ENCODE measurements at places on chromosomes 2 and 18.

DNA sequence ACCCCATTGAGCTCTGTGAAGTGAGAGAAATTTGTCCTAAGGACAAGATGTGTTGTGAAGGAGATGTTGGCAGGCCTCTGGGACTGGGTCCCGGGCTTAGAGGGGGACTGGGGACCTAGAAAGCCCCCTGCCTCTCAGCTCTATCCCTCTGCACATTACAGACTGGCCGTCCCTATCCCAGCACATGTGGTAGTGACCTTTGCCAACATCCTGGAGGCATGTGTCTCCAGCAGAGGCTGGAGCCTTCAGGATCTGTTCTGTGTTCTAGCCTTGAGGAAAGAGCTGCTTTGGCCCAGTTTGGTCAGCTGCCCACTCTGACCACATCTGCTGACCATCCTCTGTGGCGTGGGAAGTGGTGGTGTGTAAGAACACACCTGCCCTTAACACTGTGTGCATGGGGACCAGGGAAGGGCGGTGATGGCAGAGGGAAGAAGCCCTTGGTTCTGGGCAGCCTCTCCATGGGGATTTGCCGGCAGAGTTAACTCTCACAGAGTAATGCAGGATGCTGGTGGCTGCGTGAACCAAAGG lies 33.4 kb downstream of the NCK2 start:
- no peak for DNase-seq

GRCh38 chr2:424306-425171 lies 136.6 kb upstream of the ALKAL2 start:
- no peak for DNase-seq

GRCh38 chr2:203574824-203575223 lies 39.7 kb upstream of the RAPH1 start:
- DNase-seq: no peak

- no peak for DNase-seq
Observed at GRCh38 chr2:150549381-150549780, 61.9 kb upstream of the RND3 start.

GRCh38 chr2:232653441-232653840 lies 20.0 kb downstream of the EFHD1 start:
- DNase-seq: no peak

DNA sequence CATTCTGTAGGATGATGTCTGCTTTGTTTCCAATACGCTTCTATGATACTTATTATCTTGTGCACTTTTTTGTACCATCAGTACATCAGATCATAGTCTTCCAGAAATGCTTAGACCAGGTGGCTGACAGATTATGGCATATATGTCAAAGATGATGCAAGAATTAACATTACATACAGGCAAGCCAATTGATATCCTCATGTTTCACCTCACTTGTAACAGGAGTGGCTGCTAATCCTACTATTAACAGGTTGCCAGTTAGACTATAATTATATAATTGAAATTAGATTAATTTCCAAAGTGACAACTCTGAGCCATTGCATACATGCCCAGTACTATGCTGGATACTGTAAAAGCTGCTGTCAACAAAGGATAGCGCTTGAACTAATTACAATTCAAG lies 77.2 kb downstream of the TLK1 start:
- DNase-seq: no peak

DNA sequence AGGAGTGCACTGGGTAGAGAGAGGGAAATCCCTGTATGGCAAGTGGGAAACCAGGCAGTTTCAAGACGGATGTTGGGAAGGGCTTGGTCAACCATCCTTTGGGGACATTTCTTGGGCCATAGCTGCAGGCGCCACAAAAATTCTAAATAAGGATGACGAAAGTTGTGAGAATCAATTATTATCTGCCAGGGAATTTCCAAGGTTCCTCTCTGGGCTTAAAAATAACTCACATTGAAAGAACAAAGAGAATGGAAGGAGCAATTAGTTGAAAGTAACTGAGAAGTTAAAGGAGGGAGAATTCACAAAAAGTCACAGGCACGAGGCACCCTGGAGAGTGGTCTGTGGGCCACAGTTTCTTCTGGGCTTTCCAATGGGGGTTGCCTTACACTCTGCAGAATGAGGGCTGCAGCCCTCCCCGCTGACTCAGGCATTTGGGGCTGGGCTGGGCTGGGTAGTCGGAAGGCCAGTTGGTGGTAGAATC lies 195.7 kb downstream of the SMAD7 start:
- DNase-seq: peak; percentile 18

DNA sequence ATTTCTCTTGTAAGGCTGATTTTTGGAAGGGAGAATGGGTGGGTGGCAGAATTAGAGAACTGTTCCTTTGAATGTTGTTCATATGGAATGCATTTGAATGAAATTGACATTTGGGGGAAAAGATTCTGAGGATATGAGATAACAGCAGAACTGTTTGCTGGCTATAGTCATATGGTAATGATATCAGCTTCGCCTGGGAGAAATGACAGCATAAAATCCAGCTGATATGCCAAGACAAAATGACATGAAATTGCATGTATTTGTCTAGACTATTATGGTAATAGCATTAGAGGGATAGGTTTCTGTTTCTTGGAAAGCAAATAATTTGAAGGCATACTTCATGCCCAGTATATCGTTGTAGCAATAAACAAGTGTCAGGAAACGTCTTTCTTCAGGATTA lies 150.8 kb upstream of the SPATS2L start:
- DNase-seq: no peak

- DNase-seq: peak; percentile 13
Observed at GRCh38 chr2:36650031-36650829, 46.3 kb upstream of the VIT start.

DNA sequence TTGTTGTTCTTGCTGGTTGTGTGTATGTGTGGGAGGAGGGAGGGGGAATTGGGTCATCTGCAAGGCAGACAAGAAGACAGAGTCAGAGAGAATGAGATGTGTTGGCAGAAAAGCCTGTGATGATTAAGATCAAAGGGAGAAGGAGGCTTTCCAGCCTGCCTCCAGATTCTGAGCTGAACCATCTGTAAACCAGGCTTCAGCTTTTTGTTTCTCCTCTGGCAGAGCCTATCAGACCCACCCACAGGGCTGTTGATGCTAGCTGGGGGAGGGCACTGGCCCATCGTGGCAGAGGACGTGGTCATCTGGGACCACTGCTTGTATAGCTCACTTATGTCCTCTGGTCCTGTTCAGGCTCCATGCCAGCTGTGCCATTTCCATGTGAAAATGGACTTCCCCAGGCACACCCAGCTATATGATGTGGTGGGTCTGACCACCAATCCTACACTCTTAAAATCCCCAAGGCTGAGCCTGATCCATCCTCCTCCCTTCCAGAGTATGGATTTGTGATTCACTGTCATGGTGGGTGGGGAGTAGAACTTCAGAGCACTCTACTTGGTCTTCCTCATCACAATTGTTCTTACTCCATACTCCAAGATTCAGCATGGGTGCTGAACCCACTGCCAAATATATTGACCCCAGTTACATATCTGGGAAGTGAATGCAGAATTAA lies 27.8 kb upstream of the COL6A3 start:
- DNase-seq: no peak

DNA sequence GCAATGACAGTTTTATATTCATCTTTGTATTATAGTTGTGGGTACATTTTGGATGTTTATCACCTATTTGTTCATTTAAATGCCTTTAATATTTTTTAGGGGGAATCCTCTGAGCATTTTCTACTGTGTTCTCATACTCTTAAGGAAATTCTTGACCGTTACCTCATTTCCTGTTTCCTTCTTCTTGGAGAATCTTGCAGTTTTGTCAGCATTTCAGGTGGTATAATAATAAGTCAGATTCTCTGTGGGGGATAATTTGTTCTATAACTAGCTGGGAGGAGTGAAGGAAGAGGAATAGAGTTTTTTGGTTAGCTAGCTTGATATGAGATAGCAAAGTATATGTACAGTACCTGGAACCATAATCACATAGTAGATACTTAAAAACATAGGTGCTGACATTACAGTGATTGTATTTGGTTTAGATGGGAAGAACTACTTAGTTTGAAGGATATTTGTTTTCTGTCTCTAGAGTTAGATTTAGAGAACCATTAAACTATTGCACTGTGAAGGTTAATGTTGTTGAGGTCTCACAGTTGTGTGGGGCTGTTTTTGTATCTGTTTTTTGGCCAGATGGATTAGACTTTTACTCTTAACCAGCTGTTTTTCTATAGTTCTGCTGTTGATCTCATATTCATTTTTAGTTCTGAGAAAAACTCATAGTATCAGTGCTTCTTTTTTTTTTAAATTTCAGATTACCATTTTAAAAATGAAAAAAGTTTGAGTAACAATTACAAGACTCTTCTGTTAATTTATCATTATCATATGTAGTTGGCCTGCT lies 14.2 kb downstream of the MTX2 start:
- no peak for DNase-seq

GRCh38 chr2:121033461-121033996 lies 251.5 kb downstream of the TFCP2L1 start:
- no peak for DNase-seq

DNA sequence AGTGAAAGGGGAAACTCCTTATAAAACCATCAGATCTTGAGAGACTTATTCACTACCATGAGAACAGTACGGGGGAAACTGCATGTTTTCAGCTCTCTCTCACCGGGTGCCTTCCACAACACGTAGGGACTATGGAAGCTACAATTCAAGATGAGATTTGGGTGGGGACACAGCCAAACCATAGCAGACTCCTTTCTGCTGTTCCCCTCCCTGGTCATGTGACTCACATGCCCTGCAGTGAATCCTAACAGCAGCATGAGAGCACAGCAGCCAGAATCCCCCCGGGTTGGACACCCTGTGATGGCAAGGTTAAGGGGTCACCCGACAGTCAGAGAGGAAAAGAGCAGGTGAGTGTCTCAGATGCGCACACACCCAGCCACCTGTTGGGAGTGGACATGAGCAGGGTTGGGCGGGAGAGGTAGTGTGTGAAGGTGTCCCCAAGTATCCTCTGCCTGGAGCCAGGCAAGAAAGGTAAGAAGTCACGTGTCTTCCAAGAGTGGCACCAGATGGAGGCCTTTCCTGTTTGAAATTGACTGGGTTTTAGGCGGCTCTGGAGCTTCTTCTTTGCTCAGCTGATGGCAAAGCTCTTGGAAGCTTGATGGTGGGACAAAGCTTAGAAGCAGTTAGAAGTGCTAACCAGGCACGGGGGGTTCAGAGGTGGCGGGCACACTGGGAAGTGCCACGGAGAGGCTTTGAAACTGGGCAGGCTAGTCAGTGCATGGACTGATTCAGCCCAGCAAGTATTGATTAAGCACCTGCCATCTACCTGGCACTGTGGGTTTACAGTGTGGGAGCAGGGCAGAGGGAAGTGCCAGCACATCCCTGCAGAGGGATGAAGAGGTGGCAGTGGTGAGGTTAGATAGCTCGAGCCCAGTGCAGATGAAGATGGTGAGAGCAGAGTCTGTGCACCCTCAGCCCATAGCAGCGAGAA lies 68.7 kb downstream of the RHOB start:
- DNase-seq: no peak

GRCh38 chr2:209523867-209524266 lies 100.0 kb downstream of the MAP2 start:
- peak; percentile 3 for DNase-seq

DNA sequence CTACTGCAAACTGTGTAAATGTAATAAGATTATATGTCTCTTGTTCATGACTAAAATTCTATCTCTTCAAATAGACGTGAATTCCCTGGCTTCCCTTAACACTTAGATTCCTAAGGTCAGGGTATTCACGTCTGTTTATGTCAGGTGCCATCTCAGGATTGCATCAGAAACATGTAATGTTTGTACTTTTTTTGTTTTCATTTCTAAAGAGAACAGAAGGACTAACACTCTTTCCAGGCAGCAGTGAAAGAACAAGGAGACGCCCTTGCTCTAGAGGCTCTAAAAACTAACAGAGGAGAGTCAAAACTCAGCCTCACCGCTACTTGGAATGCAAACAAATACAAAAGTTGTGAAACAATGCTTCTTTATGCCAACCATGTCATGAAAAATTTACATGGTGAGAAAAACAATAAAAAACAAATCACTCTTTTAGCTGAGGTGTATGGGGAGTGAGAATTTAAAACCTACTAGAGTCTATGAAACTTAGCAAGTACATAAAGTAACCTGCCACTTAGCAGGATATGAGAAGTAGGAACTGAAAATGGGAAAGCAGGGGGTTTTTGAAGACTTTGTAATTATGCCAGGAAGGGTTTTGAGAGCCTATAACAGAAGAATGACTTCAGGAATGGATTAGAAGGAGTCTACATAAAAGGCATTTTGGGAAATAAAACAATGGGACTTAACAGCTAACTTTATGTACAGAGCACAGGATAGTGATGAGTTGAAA lies 522.7 kb downstream of the THSD7B start:
- DNase-seq: no peak

- DNase-seq: no peak
Observed at GRCh38 chr2:44360749-44361329, 455 bp downstream of the PREPL start.

GRCh38 chr2:9345997-9346396 lies 77.3 kb downstream of the ITGB1BP1 start:
- DNase-seq: no peak

GRCh38 chr18:49976795-49977560 lies 163.6 kb upstream of the ACAA2 start:
- no peak for DNase-seq

- DNase-seq: no peak
Observed at GRCh38 chr2:188475945-188476344, 184.3 kb downstream of the GULP1 start.

- no peak for DNase-seq
Observed at GRCh38 chr2:206728277-206729199, 10.3 kb upstream of the DYTN start.

DNA sequence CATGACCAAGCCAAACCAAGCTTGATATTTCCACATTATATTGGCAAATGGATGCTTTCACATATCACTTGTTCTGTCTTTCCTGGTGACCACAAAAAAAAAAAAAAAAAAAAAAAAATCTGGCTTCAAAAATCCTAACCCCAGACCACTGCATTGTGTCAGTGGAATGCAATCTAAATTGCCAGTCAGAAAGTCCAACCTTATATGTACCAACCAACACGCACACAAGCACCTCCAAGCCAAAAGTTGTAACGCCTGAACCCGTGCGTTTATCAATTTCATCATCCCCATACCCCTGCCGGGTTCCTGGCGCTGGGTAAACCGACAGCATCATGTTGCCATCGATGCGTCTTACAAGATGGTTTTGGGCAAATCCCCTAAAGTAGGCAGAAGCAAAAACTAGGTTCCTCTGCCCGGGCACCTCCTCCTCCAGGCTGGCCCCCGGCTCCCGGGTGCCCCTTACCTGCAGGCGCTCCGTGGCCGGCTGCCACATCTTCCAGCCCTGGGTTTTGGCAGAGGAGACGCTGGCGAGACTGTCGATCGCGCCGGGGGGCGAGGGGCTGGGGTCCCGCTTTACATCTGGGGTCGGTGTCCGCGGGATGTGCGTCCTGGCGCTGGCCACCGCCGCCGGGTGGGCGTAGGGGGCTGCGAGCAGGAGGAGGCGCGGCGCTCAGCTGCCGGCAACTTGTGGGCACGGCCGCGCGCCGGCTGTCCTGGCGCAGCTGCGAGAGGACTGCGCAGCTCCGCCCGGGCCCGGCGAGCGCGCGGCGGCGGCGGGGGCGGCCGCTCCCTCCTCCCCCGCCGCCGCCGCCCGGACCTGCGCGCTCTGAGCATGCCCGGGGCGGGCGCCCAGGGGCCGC lies at the start of gene PID1:
Gene PID1, minus strand, starts transcription at position 737 of the 860 bp plus-strand sequence. Its CDS starts 244 bp downstream, at position 493.
- DNase-seq: no peak

All from GM12864 (cell line).